ENCODE measurements at places on chromosomes 11 and 22.
A peak's percentile ranks its signal among the peaks of the same experiment; 100 is the strongest.

GRCh38 chr11:65309006-65309405, 5.7 kb upstream of the CDC42EP2 start:
- no peak for ATAC-seq

DNA sequence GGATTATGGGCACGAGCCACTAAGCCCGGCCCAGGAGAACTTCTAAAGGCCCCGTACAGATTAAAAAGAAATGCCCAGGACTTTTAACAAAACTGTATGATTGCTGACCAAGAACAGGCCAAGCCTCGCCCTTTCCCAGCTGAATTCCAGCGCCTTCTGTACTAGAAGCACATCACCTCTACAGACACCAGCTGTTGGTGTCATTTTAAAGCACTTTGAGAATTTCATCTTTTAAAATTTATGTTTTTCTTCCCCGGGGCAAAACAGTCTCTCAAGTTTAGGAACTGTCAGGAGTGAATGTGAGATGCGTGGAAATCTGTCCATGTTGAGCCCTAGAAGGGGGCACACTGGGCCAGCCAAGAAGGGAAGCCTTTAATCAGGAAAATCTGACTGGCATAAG, 362.4 kb downstream of the LARGE1 start:
- ATAC-seq: no peak

DNA sequence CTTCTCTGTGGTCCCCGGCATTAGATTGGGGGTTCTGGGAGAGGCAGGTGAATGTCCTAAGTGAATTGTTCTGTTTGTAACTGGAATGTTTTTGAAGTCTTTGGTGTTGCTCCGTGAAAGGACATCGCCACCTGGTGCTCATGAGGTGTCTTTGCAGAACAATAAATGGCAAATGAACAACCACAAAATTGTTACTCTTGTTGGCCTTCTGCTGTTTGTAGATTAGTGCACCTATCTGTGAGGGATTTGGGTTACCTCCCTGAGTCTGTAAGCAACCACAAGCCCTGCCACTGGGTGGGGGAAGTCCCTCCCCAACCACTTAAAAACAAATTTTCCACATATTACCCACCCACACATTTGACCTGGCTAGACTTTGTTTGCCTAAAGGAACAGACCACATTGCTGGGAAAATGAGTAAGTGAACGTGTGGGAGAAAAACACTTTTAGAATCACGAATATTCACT, 4.7 kb downstream of the MPEG1 start:
- no peak for ATAC-seq

GRCh38 chr22:48302657-48303368, 1524.9 kb downstream of the BRD1 start:
- ATAC-seq: no peak

GRCh38 chr11:3669128-3669527, 2.1 kb downstream of the CHRNA10 start:
- ATAC-seq: no peak

DNA sequence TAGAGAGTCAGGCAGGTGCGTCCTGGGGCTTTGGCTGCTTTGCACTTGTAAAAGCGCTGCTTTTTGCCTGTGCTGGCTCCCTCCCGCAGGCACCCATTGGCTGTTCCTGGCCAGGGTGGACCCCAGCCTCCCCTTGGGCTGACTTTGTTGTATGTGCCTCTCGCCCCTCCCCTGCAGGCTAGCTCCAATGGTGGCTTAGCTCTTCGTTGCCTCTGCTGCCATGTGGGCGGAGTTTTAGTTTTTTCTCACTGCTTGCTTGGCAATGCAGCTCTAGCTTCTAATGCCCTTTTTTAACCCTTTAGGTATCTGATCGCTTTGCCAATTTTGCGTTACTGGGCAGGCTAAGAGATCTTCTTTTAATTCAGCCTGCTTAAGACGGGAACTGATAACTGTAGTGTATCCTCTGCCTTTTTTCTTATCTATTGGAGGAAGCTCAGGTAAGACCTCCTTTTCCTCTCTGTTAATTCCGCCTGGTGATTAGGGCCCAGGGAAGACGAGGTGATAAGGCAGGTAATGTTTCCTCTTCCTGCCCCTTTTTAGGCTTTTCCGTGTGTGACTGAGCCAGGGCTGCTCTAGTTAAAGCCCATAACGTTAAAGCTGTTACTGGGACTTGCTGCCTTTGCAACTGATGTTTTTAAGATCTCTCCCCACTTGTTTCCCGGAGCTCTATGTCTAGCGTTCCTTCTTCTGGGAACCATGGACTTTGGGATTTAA, 11.7 kb upstream of the GLYATL1 start:
- peak; percentile 99 for ATAC-seq

- ATAC-seq: no peak
Measured at GRCh38 chr11:63448646-63449045, 42.3 kb downstream of the PLAAT5 start.

- no peak for ATAC-seq
Measured at GRCh38 chr11:122248131-122248530, 132.1 kb upstream of the BLID start.

- ATAC-seq: peak; percentile 43
Measured at GRCh38 chr11:47216121-47216798, 1.5 kb downstream of the DDB2 start.

DNA sequence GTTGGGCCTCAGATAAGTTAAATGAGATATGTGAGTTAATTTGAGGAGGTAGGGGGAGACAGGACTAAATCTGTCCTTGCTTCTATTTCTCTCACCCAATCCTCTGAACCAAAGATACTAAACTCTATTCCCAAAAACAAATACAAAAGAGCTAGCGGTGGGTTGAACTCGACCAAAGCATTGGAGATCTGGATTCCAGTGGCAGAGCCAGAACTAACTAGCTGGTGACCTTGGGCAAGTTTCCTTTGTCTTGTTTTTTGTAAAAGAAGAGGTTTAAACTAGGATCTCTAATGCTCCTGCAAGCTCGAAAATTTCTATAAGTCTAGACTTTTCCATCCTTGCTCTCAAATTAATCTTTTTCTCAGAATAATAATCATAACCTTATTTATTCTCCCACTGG, 1.5 kb downstream of the ME3 start:
- no peak for ATAC-seq

DNA sequence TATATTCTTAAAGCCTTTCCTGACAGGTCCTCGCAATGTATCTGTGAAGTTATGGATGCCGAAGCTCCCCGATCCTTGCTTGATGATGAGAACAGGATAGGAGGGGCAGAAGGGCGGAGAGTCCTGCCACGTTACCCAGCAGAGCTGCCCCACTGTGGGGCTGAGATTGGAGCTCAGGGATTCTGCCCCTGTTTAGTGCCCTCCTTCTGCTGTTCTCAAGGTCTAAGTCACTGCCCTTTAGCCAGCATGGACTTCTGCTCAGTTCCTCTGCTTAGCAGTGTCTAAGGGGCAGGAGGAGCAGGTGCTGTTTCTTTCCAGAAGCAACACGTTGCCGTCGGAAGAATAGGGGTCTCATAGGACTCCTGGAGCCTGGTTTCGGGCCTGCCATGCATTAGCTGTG, 164.2 kb upstream of the B3GAT1 start:
- ATAC-seq: no peak

- peak; percentile 49 for ATAC-seq
Measured at GRCh38 chr22:32650553-32651345, 150.8 kb upstream of the TIMP3 start.

- no peak for ATAC-seq
Measured at GRCh38 chr22:22156716-22157347, 87.8 kb upstream of the VPREB1 start.

- peak; percentile 73 for ATAC-seq
Measured at GRCh38 chr22:39332441-39333064, 13.1 kb upstream of the RPL3 start.

DNA sequence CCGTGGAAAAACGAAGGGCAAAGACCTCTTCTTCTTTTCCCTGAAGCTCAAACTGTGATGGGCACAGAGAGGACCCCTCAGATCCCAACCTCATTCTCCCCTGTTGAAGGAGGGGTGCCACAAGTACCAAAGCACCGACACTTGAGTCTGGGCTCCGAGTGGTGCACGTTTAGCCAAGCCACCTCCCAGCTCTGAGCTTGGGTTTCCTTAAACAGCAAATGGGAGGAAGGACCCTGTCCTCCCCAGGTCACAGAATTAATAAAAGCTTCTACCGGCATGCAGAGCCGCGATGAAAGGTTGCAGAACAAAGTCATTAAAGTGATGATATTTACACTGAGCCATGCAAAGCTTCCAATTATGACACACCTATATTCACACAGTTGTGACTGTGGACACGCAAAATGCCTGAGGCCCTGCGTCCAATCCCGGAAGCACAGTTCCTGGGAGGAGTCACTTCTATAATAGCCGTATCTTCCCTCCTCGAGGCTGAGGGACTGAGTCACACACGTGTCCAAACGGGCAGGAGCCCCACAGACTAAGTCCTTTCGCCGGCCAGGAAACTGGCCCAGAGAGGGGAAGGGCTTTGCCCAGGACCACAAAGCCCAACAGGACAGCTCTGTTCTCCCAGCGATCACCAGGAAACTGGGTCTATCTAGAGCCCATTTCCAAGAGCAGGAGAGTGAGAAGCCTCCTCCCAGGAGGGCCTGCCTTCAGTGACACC, 922 bp upstream of the CSNK1E start:
- ATAC-seq: peak; percentile 74

- no peak for ATAC-seq
Measured at GRCh38 chr11:123338997-123339752, 90.9 kb upstream of the GRAMD1B start.

GRCh38 chr11:74442636-74443035, 24.7 kb downstream of the KCNE3 start:
- peak; percentile 42 for ATAC-seq

GRCh38 chr11:12741671-12742216, 67.5 kb downstream of the TEAD1 start:
- ATAC-seq: no peak

DNA sequence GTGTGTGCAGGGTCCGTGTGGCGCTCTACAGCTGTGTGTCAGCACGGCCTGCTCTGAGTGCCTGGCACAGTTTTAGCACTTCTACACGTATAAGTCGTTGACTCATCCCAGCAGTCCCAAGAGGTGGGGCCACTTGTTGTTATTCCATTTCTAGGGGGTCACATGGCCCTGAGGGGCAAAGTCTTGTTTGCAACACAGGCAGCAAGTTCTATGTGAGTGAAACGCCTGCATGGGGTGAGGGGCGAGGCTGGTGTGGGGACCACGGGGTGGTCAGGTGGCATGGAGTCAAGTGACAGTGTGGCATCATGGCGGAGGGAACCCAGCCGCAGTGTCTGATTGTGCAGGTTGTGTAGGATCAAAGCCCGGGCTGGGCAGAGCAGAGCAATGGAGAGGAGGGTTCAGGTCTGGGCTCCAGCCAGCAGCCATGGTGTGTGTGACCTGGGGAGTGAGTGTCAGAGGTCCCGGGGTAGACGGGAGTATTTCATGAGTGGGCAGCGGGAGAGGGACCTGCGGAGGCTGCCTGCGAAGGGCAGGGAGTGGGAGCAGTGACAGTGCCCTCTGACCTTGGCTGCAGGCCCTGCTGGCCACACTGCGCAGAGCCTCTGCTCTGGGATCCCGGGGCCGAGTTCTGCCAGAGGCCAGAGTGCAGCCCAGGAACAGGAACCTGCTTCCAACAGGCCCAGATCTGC, 27.9 kb downstream of the SHANK3 start:
- ATAC-seq: peak; percentile 1
